ENCODE measurements at places on chromosomes 2 and 18. TPM values are rescaled to one million over a fixed set of nuclear protein-coding genes. Genes with fewer than 3 reads are reported as not detected.

DNA sequence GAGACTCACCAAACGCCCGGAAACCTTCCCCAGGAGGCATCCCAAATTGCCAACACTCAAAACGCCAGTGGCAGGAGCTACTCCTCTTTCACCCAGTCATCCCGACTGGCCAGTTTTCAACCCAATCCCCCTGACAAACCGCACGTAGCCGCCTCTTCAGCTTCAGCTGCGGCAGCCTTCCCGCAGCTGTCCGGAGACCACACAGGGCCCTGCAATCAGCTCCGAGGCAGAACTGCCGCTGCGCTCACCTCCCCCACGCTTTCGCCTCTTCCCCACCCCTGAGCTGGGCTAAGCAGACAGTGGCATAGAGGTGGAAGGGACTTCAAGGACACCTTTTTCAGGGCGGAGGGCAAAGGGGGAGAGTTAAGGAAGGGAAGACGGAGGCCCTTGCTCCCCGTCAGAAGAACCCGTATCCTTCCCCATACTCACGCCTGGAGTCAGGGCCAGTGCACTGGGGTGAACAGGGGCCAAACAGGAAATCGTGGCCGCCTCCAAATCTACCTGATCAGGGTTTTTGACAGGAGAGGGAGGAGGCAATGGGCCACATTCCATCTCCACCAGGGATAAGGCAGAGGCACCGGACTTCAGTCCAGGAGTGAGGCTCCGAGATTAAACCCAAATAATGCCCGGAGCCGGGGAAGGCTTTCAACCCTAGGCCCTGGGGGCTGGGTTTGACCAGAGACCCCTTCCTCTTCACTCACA is 16.9 kb downstream of the CYP26B1 start:
- DNase-seq: no peak

DNA sequence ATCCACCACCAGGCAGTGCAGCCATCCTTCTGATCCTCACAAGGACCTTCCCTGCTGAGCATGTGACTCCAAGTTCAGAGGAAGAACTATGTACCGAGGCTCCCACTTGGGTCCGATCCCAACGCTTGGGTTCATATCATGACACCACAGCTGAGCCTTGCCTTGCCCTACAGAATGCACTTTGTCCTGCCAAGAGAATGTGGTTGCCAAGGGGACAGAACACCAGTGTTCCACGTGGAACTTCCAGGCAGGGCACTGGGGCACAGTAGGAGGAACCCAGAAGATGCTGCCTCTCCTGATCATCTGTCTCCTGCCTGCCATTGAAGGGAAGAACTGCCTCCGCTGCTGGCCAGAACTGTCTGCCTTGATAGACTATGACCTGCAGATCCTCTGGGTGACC is at the start of gene TEX51:
Gene TEX51, plus strand, starts transcription at position 255 of the 400 bp plus-strand sequence. Its CDS starts 29 bp downstream, at position 284.
- no peak for DNase-seq

- DNase-seq: no peak
Measured at GRCh38 chr2:28547906-28548600, 52.2 kb downstream of the PLB1 start.

DNA sequence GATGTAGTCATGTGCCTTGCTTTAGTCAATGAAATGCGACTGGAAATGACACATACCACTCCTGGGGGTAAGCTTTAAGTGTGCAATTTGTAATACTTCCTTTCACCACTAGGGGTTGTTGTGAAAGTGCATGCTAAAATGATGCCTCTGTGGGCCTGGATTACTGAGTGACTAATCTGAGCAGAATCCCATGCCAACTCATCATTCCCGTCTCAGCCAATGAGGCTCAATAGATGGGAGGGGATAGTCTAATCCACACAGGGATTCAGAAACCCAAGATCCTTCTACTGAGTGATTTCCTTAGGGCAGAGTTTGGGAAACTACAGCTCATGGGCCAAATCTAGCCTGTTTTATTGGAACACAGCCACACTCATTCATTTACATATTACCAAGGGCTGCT is 54.0 kb downstream of the HRH4 start:
- peak; percentile 31 for DNase-seq

DNA sequence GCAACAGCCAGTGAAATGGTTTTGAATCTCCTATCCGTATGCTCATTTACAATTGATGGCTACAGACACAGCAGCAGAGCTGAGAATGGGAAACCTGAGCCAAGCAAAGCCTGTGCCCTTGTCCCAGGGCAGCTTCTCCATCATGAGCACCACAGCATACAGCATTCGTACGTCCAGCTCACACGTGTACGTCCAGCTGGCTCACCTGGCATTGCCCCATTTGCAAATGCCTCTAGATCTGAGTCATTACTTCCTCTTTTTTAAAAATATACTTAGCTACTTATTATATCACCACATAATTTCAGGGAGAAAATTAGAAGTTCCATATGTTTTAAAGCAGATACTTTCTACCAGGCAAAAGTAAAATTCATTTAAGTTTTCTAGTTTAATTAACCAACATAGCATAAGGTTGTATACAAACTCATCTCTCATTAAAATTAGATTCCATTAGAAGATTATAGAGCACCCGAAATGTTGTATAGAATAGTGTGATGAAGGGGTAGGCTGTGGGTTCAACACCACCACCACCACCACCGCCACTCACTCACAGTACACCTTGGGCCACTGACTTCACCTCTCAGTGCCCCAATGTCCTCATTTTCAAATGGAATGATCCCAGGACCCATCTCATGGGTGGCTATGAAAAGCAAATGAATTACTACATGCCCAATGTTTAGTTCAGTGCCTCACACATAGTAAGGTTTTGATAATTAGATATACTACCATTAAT is 31.4 kb upstream of the TMEM177 start:
- peak; percentile 86 for DNase-seq

Gene KCNG3
- not detected for polyA plus RNA-seq

Gene CYP26B1
- 0.06 TPM for polyA plus RNA-seq
